ENCODE measurements at places on chromosomes 1 and 21.

DNA sequence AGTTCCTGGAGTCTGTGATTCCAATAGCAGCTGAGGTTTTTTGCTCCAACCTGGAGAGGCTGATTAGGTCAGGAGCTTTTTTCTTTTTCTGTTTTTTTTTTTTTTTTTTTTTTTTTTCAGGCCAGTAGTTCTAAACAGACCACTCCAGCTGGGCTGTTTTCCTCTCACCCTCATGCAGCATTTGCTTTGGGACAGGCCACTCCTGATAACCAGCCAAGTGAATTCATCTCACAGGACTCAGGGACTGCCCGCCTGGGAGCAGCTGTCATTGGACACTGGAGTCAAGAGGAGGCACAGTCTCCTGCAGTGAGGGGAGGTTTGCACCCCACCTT, 22.9 kb downstream of the PLXNA2 start:
- DNase-seq = no peak

- no peak for DNase-seq
Measured at GRCh38 chr1:3672971-3673361, 20.6 kb downstream of the TP73 start.

GRCh38 chr1:232357416-232357815, 272.5 kb downstream of the SIPA1L2 start:
- no peak for DNase-seq

GRCh38 chr1:56190806-56191365, 388.5 kb downstream of the PLPP3 start:
- DNase-seq = no peak

DNA sequence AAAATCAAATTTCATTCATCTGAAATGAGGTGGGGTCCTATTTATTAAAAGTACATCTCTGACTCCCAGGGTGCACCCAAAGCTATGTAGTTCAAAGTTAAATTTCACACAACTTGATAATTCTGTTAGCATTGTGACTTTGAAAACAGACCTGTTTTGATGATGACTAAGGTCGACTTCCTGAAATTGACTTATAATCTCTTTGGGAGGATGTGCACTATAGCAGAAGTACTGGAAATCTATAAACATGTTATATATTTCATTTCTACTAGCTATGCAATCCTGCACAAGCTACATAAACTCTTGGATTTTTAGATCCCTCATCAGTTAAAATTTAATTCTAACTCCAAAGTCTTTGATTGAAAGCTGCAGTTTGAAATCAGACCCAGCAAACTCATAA, 507.6 kb downstream of the NEGR1 start:
- no peak for DNase-seq

GRCh38 chr1:44827197-44828002, 15.7 kb downstream of the PTCH2 start:
- DNase-seq = no peak

GRCh38 chr1:202578001-202578504, 132.2 kb downstream of the SYT2 start:
- no peak for DNase-seq

DNA sequence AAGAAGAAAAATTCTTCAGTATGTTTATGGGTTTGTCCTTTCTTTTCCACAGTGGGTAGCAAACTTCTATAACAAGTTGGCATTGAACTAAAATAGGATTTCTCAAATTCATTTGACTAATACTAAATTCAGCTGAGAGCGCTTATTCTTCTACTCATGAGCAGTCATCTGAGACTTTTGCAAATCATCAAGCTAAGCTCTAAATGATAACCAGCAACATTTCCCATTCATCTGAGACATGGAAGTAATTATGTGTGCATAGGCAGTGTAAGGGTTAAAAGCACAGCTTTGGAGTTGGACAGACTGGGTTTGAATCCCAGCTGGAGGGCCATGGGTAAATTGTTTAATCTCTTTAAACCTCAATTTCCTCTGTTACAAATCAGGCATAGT, 18.3 kb upstream of the CNR2 start:
- DNase-seq = no peak

GRCh38 chr1:220339581-220339980, 67.3 kb upstream of the RAB3GAP2 start:
- no peak for DNase-seq

DNA sequence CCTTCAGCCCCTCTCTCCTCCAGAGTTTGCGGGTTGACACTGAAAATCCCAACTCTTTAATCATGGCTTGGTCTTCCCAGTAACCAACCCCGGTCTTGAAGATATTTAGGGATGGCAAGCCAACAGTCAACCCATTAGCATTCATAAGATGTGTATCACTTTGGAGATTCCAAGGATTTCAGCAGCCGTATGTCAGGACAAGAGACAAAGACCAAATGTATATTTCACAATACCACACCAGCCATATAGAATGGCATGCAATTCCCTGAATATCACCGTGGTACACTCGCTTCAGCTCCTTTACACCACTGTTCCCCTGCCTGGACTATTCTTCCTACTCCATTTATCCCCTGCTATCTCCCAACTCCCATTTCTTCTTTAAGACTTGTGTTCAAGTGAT, 109.2 kb downstream of the CSMD2 start:
- DNase-seq = no peak

DNA sequence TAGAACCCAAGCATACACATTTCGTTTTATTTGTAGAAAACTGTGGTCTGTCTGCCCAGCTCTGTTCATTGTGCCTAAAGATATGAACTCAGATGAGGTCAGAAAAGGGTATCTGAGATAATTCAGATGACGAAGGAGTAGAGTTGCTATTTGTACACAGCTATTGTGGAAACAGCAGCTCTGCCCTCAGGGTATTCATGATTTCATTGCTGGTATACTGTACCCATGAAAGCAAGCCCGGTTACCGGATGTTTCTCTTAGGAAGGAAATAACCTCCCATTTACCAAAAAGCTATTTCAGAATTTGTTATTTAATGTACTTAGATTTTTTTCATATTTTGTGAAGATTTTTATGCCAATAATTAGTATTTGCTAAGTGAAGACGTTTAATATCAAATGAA, 37.8 kb downstream of the SMAP2 start:
- no peak for DNase-seq

DNA sequence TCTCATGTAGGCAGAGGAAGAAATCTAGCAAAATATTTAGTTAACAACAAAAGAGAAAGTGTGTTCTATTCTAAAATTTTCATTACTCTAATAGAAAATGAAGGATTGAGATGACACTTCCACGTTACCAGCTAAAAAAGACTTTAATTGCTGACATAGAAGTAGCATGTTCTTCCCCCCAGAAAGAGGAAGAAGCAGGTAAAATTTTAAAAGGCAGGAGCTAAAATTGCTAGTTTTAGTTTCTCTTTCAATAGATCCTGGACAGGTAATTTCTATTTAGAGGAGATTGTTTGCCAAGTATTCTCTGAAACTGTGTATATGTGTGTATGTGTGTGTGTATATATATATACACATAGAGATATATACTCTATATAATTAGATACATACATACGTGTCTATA, 248.1 kb upstream of the FMN2 start:
- DNase-seq = no peak

DNA sequence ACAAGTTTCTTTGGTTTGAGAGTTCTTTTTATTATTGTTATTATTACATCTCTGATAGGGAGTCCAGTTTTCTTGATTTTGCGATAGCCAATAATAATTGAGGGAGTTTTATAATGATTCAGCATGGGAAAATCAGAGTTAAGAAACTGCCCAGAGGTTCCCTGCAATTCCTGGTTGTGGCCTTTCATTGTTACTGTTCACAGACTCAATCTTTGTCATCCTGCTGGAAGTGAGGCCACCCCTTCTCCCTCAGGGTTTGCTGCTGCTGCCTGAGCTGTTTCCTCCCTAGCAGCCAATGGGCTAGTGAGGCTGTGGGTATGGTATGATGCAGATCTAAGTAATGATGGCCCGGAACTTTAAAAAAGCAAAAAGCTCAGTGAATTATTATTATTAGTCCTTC, 50.2 kb upstream of the TACSTD2 start:
- DNase-seq = no peak

DNA sequence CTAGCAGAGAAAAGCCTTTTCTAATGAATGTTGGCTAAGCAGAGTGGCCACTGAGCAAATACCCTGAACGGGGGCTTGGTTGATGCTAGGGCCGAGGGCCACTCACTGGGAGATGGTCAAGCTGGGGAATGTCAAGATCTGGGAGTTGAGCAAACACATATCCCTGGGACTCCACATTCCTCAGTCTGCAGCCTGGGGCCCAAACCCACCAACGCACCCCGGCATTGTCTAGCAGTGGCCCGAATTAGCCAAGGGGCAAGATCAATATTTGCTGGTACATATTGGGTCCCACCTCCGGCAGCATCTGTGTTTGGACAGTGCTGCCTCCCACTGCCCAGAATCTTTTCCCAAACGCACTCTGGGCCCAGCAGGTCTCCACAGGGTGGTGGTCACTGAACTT, 144.1 kb downstream of the TRABD2B start:
- DNase-seq = no peak

DNA sequence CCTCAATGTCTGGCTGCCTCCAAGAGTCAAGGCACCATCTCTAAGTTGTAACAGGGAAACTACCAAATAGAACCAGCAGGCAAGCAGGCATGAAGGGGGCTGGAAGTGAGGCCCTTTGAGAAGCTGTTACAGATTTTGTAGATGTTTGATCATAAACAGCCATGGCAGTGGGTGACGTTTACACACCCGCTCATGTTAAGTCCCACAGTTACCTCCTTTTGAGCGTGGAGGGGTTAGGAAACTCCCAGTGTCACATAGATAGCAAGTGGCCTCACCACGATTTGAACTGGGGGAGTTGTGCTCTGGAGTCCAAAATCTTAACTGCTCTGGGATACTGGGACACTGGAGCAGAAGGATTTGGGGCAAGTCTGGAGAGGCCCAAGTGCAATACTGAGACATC, 192.4 kb downstream of the HIVEP3 start:
- DNase-seq = no peak

GRCh38 chr21:33411949-33412430, 8.8 kb downstream of the IFNGR2 start:
- no peak for DNase-seq

- DNase-seq = no peak
Measured at GRCh38 chr1:180672105-180672504, 40.3 kb downstream of the XPR1 start.

DNA sequence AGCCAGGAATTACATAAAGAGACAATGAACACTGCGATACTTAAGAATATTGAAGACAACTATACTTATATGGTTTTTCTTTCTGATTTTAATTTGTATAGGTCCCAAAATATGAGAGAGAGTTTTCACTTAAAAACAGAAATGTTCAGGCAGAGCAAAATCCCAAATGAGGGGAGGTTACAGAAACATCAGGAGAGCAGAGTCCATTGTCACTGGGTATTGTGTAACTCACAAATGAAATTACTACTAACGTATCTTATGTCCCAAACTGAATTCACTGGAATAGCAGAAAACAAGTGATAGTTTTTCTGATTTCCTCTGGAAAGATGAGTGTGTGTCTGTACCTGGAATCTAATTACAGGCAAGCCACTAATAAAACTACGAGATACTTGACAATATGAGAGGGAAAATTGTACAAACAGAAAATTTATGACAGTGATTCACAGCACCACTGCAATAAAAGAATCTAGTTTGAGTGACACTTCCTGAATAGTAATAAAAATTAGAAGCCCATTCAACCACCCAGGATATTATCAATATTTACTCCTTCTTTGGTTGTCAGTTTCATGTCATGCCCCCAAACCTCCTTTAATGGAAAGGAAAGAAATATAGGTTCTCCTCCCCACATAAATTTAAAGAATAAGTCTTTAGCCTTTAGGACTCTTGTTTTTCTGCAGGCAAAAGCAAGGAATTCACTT, 522.6 kb downstream of the ADGRL2 start:
- DNase-seq = no peak

DNA sequence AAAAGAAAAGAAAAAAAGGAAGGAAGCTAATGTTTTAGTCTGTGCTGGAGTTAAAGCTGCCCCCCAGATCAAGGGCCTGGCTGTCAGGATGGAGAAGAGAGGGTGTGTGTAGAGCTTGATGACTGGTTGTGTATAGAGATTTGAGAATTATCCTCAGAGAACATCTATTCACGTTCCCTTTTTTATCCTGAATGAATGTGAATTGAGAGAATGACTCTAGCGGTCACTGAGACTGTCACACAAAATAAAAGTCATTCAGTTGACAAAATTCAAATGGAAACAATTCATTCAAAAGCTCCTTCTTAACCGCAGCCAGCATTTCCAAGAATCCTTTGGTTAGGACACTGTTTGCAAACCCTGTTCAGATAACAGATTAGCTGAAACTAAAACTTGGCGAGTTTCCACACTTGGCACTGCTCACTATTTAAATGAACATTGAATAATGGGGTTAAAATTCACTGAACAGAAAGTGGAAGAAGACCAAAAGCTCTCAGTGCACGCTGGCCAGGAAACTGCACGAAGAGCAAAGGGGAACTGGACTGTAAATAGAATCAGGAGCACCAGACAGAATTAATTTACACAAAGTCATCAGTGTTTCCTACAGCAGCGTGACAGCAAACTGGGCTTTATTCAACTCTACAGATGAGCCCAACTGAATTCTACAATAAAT, 13.6 kb upstream of the FAM89A start:
- DNase-seq = no peak

DNA sequence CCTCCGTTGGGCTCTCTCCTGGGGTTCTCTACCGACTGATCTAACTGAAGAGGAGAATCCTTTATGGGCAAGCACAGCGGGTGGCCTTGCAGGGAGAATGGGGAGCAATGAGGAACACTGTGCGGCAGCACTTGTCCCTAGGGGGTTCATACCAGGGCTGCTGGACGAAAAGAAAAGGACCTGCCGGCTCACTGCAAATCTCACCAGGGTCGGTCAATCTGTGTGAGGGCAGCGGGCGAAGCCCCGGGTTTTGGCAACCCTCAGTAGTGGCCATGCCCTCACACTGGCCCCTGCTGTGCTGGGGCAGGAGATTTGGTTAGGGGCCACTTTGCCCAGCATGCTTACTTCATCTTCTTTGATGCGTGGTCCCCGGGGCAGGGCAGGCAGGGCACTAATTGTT, 5.9 kb downstream of the LHX9 start:
- DNase-seq = no peak

DNA sequence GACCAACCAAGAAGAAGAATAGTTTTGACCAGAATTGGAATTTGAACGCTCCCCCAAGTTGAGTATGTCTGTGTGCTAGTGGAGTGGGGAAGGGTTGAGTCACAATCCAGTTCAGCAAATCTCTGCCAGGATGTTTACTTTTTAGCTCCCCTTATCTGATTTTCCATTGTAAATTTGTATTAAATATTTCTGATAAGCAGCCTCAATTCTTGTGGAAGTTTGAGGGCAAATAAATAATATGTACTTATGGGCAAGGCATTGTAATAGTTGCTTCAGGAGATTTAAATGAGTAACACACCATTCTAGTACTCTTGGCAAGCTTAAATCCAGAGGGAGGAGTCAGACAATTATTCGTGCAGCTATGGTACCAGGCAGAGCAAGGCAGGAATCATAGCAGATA, 14.4 kb downstream of the CXADR start:
- DNase-seq = no peak

- no peak for DNase-seq
Measured at GRCh38 chr1:14010476-14010875, 310.5 kb downstream of the PRDM2 start.

DNA sequence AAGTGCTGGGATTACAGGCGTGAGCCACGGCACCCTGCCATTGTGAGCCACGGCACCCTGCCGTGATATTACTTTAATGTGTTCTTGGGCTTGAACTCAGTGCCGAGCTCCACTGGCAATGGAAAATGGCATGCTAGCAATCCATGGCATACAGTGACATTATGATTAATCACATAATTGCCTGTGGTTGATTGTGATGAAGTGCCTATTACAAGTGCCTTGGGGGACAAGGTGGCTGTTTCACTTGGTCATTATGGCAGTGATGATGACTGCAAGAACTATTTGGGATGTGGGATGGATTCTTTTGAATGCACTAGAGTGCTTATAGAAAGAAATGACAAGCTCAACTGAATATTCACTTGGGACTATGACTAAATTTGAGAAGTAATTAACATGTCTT, 22.3 kb upstream of the HPCAL4 start:
- no peak for DNase-seq
